ENCODE measurements at places on chromosomes 11 and 22.

DNA sequence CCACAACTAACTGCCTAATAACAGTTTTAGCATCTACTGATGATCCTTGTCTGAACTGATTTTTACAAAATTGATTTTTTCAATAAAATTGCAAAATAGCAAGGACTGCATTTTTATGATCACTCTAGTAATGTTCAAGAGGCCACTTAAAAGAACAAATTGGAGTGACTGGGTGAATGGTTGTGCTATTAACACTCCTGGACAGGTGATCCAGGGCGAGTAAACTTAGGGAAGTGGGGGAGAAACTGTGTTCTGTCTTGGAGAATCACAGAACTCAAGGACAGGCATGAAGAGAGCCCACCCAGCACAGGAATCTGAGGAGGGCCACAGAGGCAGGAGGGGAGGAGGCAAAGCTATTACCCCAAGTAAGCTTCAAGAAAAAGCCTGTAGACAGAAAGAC, 75.8 kb downstream of the SGSM3 start:
- DNase-seq = no peak

DNA sequence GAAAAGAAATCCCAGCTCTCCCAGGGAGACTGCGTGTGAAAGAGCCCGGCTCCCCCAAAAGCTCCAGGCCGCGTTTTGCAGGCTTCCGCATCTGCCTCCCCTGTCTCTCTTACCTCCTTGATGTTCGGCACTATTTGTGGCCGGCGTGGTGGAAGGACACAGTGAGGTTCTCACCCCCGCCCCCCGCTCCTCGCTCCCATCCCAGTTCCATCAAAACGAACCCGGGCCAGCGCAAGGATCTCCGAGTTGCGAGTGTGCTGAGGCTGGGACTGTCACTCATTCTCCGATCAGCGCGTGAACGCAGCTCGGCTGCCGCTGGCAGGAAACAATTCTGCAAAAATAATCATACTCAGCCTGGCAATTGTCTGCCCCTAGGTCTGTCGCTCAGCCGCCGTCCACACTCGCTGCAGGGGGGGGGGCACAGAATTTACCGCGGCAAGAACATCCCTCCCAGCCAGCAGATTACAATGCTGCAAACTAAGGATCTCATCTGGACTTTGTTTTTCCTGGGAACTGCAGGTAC, at the start of gene NCAM1:
NCAM1 (plus strand) TSS at position 275 of the 523 bp plus-strand sequence.
- no peak for DNase-seq

DNA sequence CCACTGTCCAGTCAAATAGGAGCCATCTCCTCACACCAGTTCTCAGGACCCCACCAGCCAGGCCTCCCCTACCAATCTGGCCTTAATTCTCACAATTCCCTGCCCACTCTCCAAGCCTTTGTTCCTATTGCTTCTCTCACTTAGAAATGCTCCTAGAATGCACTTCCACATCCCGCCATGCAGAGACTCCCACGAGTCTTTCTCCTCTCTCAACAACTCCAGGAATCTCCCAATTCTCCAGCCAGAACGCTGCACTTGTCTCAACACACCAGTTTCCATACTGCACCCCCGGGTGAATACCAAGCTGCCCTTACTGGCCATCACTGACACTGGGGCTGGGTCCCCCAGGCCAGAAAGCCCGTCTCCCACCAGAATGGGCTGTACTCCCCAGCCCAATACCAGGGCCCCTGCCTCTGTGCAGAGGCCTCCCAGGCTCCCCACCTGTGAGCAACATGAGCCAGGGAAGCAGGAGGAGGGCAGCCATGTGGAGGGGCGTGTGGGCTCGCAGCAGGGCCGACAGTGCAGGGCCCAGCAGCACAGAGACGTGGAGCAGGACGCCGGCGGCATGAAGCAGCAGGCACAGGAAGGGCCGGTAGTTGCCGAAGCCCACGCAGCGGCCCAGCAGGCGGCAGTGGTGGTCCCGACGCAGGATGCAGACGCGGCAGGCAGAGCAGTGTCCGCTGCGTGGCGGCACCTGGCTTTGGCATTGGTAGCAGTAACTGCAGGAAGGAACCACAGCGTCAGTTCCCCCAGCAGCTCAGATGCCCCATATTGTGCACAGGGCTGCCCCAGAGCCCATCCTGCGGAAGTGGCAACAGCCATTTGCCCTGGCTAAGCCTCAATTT, 2.4 kb downstream of the ZDHHC24 start:
- DNase-seq = peak; percentile 62

DNA sequence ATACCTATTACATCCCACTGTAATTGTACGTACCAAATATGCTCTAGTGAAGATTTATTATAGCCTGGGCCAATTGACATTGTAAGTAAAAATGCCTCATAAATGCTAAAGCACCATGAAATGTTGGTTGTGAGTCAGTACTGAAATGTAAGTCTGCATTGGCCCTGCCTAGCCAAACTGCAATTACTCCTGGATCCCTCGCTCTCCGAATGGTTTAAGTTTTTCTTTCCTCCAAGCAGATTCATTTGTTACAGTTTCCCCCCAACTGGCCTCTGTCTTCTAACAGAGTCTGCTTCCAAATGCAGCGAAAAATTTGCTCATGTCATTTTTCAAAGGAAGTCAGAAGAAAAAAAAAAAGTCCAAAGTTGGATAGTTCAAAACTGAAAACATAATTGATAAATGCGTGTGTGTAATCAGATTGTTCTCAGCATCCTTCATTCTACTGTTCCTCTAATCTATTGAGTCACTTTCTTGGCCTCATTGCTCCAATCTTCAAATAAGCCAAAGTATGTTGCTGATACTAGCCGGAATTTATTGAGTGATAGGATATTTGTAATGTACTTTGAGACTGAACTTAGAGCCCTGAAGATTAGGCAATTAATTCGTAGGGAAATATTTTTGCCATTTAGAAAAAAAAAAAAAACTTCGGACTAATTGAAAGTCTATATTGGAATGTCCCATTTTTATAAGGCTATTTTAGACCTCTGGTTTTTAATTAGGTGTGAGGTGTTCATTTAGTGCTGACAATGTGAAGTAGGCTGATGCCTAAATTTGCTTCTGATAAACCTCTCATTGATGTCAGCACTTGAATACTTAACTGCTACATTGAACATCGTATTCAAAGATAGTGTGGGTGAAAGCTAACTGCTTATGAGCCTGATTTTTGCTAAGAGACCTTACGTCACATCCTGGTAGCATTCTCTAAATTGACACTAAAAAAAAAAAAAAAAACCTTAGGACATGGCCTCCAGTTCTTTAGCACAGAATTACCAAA, 93.4 kb downstream of the WT1 start:
- DNase-seq = no peak

DNA sequence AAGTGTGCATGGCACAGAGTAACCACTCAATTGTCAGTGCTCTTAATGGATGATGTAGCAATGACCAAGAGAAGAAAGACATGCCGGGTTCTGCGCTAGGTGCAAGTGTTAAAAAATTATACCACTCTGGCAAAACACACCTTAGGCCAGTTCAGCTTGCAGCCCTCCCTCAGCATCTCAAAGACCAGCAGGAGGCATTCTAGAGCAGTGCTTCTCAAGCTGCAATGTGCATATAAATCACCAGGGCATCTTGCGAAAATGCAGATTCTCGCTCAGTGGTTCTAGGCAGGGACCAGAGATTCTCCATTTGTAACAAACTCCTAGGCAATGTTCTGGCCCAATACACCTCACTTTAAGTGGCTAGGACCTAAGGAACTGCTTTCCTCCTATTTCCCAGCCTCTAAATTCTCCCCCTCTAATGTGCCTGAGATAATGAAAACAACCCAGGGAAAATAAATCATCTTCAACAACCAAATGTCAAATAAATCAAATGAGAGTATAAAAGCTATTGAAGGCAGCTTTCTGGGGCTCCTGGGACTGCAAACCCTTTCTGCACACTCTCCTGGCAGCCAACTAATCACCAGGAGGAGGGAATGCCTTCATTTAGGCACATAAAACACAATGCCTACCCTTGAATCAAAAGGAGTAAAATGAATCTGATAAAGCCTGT, 337.2 kb upstream of the API5 start:
- DNase-seq = no peak

GRCh38 chr11:9550191-9550628, 23.3 kb upstream of the WEE1 start:
- no peak for DNase-seq

DNA sequence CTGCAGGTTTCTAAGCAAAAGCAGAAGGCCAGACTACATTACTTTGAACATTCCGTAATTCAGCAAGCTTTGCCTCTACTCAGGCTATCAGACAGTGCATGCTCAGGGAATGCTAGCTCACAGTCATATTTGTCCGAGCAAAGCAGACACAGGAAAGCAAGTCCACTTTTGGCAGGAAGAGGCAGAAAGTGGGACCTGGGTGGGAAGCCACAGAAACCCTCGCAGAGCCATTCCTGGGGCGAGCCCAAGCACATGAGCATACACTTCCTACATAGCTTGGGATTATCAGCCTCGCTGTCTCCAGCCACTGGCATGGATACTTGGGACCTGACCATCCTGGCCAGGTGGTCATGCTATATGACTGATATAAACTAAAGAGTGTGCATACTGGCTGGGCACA, 113.3 kb downstream of the TRIM29 start:
- no peak for DNase-seq

GRCh38 chr11:115769891-115770290, 265.7 kb upstream of the CADM1 start:
- no peak for DNase-seq

GRCh38 chr11:109956124-109956793, 136.9 kb upstream of the ZC3H12C start:
- no peak for DNase-seq

DNA sequence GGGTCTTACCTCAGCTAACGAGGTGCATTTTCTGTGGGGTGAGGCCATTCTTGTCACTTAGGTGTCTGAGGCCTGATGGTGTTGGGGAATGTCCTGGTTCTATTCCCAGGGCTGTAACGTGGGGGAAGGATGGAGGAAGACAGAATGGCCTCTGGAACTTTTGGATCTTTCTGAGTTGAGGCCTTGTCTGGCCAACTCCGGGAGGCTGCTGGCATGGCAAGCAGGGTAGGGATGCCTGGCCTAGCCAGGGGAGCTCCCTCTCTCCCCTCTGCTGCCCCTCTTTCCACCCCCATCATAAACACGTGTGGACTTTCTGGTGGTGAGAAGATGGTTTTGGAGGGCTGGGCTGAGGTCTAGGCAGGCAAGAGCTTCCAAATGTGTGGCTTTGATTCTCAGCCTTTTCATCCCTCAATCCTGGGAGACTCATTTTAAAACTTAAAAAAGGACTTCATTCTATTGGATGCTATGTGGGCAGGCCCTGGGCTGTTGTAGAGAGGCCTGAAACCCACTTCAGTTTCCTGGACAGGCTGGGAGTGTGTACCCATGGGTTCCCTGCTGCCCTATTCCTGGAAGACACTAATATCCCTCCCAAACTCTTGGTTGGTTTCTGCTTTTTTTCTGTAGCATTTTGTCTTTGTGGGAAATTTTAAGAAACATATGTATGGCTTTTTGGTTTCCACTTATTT, 30.9 kb downstream of the ZBTB16 start:
- DNase-seq = no peak

GRCh38 chr22:37560608-37561211, 430 bp downstream of the CDC42EP1 start:
- DNase-seq = peak; percentile 36

DNA sequence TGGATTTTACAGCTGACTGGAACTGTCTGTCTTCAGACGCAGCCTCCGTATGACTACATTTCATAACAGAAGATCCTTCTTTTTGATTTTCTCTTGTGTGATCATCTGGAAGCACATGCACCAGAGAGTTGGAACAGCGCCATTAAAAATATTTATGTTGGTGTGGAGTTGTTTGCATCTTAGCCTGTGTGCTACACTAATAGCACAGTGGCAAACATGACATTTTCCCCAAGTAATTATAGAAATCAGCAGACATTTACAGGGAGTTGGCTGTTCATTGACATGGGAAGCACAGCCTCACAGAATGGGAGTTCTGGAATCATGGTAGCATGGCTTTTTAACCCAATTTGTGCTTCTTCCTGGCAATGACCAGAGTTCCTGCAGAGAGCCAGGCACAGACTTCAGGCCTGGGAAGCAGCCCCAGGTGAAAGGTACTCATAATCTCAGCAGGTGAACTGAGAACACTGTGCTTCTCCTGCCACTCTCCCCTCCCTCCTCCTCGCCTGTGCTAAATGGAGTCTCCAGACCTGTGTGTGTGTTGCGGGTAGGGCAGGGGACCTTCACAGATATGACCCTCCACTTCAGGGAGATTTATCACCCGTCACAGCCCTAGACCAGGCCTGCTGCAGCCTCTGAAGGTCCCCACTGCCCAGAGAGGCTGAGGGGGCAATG, 82.8 kb upstream of the PLET1 start:
- DNase-seq = no peak

DNA sequence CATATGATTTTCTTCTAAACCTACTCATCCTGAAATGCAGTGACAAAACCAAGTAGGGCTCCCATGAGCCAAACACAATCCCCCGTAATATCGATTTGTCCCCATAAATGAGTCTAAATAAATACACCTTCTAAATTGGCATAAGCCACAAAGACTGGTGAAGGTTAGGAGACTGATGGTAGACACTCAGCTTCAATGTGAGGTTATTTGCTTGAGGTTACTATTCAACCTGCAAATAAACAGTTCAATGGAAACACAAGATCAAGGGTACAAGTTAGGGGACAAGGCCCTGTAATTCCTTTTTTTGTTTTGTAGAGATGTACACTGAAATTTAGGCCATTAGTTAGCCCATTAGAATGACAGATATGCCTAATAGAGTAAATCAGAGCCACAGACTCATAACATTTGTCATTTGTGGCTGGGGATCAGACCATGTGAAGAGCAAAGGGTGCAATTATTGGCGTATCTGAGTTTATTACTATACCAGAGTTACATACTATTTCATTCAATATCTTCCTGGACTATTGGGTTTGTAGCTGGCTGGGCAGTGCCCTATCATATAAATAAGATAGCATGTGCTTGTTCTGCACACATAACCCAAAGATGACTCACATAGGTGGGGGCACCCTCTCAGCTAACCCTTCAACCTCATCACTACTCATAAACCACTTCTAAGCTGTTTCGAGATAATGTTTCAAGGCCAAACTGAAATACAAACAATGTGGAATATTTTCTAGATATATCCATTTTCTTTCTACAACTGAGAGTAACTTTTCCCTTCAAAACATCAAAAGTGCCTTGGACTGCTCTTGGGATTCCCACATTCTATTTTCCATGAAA, 695.3 kb downstream of the KCNA4 start:
- no peak for DNase-seq

GRCh38 chr22:35230839-35231584, 26.3 kb upstream of the HMGXB4 start:
- no peak for DNase-seq

DNA sequence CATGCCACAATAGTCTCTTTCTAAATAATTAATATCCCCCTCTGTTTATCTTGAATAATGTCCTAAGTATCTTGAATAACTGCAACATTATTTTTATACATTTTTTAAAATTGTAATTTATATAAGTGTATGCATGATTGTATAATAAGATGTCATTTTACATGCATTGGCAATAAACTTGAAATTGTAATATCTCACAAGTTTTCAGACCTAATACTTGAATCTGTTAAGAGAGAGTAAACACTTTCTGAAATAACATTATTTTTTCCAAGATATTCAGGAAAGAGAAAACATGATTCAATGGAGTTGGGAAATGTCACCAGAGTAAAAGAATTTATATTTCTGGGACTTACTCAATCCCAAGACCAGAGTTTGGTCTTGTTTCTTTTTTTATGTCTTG, at the start of gene OR4D11:
OR4D11 (plus strand) TSS at position 301 of the 400 bp plus-strand sequence; CDS start at position 301, 0 bp downstream.
- DNase-seq = no peak

- peak; percentile 8 for DNase-seq
Measured at GRCh38 chr22:49569286-49570031, 258.2 kb downstream of the BRD1 start.

GRCh38 chr11:130068986-130069658, 572 bp upstream of the APLP2 start:
- no peak for DNase-seq

GRCh38 chr22:37068859-37069258, 17.3 kb downstream of the KCTD17 start:
- no peak for DNase-seq

- peak; percentile 63 for DNase-seq
Measured at GRCh38 chr11:65426839-65427690, 4.5 kb downstream of the NEAT1 start.
